ENCODE measurements at places on chromosomes 7 and 10. TPM values are rescaled to one million over a fixed set of nuclear protein-coding genes. Genes with fewer than 3 reads are reported as not detected.

The GPNMB gene
- polyA plus RNA-seq = 27.8 TPM

The ZRANB1 gene
- polyA plus RNA-seq = 9.1 TPM

The TMEM229A gene
- 0.61 TPM for polyA plus RNA-seq

The SLC12A9 gene
- 21.7 TPM for polyA plus RNA-seq

The ZYX gene
- polyA plus RNA-seq = 73.4 TPM

The COX15 gene
- polyA plus RNA-seq = 13.7 TPM

The NAMPT gene
- 183 TPM for polyA plus RNA-seq

The PRPS1L1 gene
- polyA plus RNA-seq = not detected

The ASL gene
- polyA plus RNA-seq = 49.7 TPM

The LIPN gene
- not detected for polyA plus RNA-seq

The HOXA3 gene
- polyA plus RNA-seq = 4.8 TPM

The WDR86 gene
- polyA plus RNA-seq = 7.5 TPM

The AQP1 gene
- polyA plus RNA-seq = 3.8 TPM
